ENCODE measurements at places on chromosomes 7 and 10. TPM values are rescaled to one million over a fixed set of nuclear protein-coding genes. Genes with fewer than 3 reads are reported as not detected.

Gene CALN1
- total RNA-seq = not detected

Gene GFRA1
- not detected for total RNA-seq

Gene HOXA1
- 0.29 TPM for total RNA-seq

Gene HSPA12A
- total RNA-seq = 0.40 TPM

Gene SFTPA1
- total RNA-seq = not detected

Gene MMP21
- total RNA-seq = not detected

Gene PRKCQ
- total RNA-seq = 45.2 TPM

Gene AMPH
- total RNA-seq = not detected

Gene EN2
- total RNA-seq = not detected

Gene TMEM196
- total RNA-seq = not detected

Gene MPP7
- 11.6 TPM for total RNA-seq

GRCh38 chr7:150973571-150974451, 4.3 kb downstream of the KCNH2 start:
- peaks cover 18% of the 10 kb centered on the region for H3K27me3 ChIP-seq
- H3K4me3 ChIP-seq = peak overlapping the region; percentile 83
- no peaks in the 10 kb centered on the region for H3K36me3 ChIP-seq
- no peak overlapping the region for H3K27ac ChIP-seq

- no peaks in the 10 kb centered on the region for H3K36me3 ChIP-seq
- no peak overlapping the region for H3K27ac ChIP-seq
- peaks cover 3% of the 10 kb centered on the region for H3K27me3 ChIP-seq
- peaks cover 15% of the 10 kb centered on the region for H3K4me1 ChIP-seq
- DNase-seq = no peak
Observed at GRCh38 chr7:43553999-43554398, 28.9 kb upstream of the STK17A start.

DNA sequence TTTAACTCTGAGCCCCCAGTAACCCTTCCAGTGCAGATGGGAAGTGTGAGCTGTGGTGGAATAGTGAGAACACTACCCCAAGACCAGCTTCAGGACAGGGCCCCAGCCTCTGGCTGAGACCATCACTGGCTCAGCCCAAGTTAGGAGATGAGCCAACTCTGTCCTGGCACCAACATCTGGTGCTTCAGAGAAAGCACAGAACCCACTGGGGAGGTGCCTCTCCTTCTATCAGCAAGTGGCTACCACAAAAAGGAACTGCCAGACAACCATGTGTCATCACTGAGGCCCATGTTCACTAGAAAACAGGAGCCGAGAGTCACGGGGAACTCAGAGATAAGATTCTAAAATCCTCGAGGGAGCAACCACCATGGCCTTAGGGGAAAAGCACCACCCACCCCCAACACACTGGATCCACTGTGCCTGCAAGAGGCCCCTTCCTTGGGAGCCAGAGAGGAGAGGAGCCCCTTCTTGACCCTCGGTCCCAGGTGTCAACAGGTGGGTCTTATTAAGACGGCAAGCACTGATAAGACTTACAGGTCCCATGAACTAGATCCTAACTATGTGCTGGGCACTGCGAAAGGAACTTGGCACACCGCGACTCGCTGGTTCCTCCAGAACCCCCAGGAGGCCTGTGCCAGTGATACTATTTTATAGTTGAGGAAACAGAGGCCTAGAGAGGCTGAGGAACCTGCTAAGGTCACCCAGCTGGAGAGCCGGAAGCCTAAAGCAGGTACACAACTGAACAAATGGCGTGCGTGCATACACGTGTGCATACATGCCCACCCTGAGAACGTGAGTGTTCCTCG, 102.7 kb downstream of the FAM53B start:
- peaks cover 78% of the 10 kb centered on the region for H3K4me1 ChIP-seq
- peak; percentile 76 for DNase-seq
- H3K27me3 ChIP-seq = no peaks in the 10 kb centered on the region
- peak overlapping the region; percentile 94 for H3K27ac ChIP-seq
- peaks cover 8% of the 10 kb centered on the region for H3K36me3 ChIP-seq

- DNase-seq = no peak
- no peaks in the 10 kb centered on the region for H3K36me3 ChIP-seq
- H3K4me3 ChIP-seq = no peak overlapping the region
- H3K27me3 ChIP-seq = no peaks in the 10 kb centered on the region
Observed at GRCh38 chr10:131548176-131548575, 236.7 kb upstream of the TCERG1L start.

- no peak for DNase-seq
- H3K4me1 ChIP-seq = no peaks in the 10 kb centered on the region
- H3K27ac ChIP-seq = no peak overlapping the region
- no peak overlapping the region for H3K4me3 ChIP-seq
- no peaks in the 10 kb centered on the region for H3K36me3 ChIP-seq
- no peaks in the 10 kb centered on the region for H3K27me3 ChIP-seq
Observed at GRCh38 chr10:13222151-13222550, 12.0 kb downstream of the UCMA start.

DNA sequence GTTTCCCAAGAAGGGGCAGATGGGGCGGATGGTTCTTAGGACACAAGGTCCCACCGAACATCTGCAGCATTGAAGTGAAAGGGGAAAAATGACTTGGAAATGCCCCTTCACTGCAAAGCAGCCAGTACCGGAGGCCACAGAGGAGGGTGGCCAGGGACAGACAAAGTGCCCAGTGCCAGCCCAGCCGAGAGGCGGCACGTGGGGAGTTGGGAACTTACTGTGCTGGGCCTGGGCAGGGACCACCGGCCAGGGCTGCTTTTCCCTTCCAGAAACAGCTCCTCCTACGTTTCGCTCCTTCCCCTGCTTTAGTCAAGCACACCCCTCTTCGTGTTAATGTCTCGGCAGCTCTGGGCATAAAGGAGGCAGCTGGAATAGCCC, 129.2 kb downstream of the TNS3 start:
- no peak overlapping the region for H3K27ac ChIP-seq
- H3K27me3 ChIP-seq = peaks cover 3% of the 10 kb centered on the region
- H3K4me3 ChIP-seq = no peak overlapping the region
- no peaks in the 10 kb centered on the region for H3K36me3 ChIP-seq
- no peak for DNase-seq

DNA sequence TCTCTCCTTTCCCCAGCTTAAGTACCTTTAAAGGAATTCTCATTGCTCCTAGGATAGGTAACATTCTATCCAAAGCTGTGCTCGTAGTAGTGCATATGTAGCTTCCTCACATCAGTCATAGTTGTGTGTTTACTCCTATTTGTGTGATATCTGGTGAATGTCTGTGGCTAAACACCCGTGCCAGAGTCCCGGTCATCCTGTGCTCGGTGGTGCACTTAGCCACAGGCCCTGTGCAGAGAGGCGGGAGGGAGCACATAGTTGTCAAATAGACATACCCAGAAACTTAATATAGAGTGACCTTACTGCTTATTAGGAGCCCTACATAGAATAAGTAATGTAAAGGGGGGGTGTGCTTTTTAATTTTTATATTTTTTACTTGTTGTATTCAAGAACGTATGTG, 76.6 kb downstream of the RBM33 start:
- H3K36me3 ChIP-seq = peaks cover 15% of the 10 kb centered on the region
- H3K27me3 ChIP-seq = no peaks in the 10 kb centered on the region
- H3K4me3 ChIP-seq = no peak overlapping the region
- H3K4me1 ChIP-seq = peaks cover 17% of the 10 kb centered on the region
- DNase-seq = no peak
- no peak overlapping the region for H3K27ac ChIP-seq

- H3K27me3 ChIP-seq = peaks cover 27% of the 10 kb centered on the region
- no peaks in the 10 kb centered on the region for H3K36me3 ChIP-seq
- no peak overlapping the region for H3K27ac ChIP-seq
- no peaks in the 10 kb centered on the region for H3K4me1 ChIP-seq
- DNase-seq = no peak
Observed at GRCh38 chr10:131742500-131742951, 158.3 kb upstream of the PPP2R2D start.

DNA sequence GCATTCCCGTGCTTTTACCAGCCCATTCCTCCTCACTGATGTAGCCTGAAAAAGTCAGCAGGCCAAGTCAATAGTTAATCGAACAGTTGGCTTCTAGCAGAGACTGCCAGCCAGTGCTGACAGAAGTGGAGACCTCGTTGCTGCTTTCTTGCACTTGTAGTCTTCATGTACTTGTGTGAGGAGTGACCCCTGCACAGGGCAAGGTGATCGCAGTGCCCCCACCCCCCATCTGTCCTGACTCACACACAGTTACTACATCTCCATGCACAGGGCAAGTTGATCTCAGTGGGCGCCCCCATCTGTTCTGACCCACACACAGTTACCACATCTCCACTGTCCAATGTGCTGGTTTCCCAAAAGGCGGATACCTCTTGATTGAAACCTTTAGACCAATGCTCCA, 34.2 kb downstream of the C10orf71 start:
- peaks cover 10% of the 10 kb centered on the region for H3K4me1 ChIP-seq
- no peak overlapping the region for H3K27ac ChIP-seq

GRCh38 chr10:72375173-72375572, 20.5 kb upstream of the DNAJB12 start:
- H3K27me3 ChIP-seq = no peaks in the 10 kb centered on the region
- H3K4me3 ChIP-seq = no peak overlapping the region
- H3K4me1 ChIP-seq = peaks cover 6% of the 10 kb centered on the region
- no peak overlapping the region for H3K27ac ChIP-seq
- no peak for DNase-seq
- H3K36me3 ChIP-seq = no peaks in the 10 kb centered on the region

GRCh38 chr10:621981-622740, 67.3 kb downstream of the DIP2C start:
- no peaks in the 10 kb centered on the region for H3K4me1 ChIP-seq
- DNase-seq = no peak
- H3K27ac ChIP-seq = no peak overlapping the region
- H3K36me3 ChIP-seq = no peaks in the 10 kb centered on the region
- H3K27me3 ChIP-seq = peaks cover 30% of the 10 kb centered on the region

GRCh38 chr7:50446542-50446960, 3.6 kb downstream of the FIGNL1 start:
- H3K27ac ChIP-seq = peak overlapping the region; percentile 61
- H3K4me1 ChIP-seq = peaks cover 46% of the 10 kb centered on the region
- peaks cover 52% of the 10 kb centered on the region for H3K36me3 ChIP-seq
- no peaks in the 10 kb centered on the region for H3K27me3 ChIP-seq
- H3K4me3 ChIP-seq = no peak overlapping the region
- peak; percentile 49 for DNase-seq

Measured in activated CD4-positive, alpha-beta memory T cell treated with anti-CD3 and anti-CD28 coated beads for 36 hours (primary cell).